ENCODE measurements at places on chromosomes 5 and 9.

GRCh38 chr9:34519321-34520020, 3.3 kb downstream of the ENHO start:
- DNase-seq = no peak

GRCh38 chr9:104611213-104611612, 5.8 kb upstream of the OR13C2 start:
- DNase-seq = no peak

- no peak for DNase-seq
Observed at GRCh38 chr9:2800394-2801179, 43.3 kb downstream of the PUM3 start.

- DNase-seq = no peak
Observed at GRCh38 chr5:111695991-111696390, 61.0 kb downstream of the NREP start.

Measured in activated T-cell treated with anti-CD3 and anti-CD28 coated beads, Interleukin-2, amount 50 U/mL, for 48 hours (primary cell).